ENCODE measurements at places on chromosomes 7 and 10.

GRCh38 chr7:66452165-66452564 lies 176.5 kb upstream of the KCTD7 start:
- no peak for DNase-seq

DNA sequence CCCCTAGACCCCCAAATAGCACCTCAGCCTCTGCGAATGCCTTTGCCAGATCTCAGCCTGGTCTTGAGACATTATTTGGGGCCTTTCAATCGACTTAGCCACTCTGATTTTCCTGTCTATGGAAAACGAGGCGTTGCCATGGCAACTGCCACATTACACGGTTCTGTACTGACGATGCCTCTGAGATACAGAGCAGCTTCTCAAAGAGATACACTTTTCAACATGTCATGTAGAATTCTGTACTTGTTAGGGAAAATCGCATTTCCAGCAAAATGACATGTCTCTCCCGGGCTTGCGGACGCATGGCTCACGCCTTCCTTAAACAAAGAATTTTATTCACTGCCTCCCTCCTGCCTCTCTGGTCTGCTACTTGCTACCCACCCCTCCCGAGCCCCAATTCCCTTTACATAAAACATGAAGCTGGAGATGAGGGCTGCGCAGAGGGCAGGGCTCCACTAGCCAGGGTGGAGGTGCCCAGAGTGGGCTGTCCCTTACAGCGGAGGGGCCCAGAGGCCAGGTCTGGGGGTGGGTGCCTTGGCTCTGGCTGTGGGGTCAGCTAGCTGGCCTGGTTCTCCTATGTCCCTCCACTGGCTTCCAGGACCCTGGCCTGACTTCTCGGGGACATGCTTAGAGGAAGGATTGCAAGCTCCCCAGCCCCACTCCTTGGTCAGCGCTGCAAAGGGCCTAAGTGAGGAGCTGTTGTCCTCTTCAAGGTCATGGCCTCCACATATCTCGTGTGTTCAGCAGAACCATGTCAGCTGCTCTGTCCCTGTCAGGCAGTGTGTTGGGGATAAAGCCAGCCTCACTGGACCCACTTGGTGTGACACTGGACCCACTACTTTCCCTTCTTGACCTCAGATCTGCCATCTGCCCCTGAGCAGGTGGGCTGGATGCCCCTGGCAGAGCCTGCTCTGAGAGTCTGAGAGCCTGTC lies 342.5 kb downstream of the RPS24 start:
- peak; percentile 68 for DNase-seq

DNA sequence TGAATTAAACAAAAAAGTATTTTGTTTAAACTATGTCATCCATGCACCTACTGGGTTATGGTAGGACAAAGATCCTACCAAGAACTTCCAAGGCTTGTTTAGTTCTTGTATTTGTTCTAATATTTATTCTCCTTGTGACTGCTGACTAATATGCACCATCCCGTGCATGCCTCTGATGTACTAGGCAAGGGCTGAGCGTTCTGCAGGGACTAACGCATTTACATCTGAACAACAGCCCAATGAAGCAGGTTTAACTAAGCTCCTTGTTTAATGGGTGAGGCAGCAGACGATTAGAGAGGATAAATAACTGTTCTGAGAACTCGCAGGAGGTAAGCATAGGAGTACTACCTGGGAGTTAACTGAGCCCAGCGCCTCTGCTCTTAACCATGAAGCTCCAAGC lies 64.9 kb downstream of the KIAA1549 start:
- no peak for DNase-seq

- no peak for DNase-seq
Measured at GRCh38 chr7:956031-956430, 1.6 kb upstream of the ADAP1 start.

DNA sequence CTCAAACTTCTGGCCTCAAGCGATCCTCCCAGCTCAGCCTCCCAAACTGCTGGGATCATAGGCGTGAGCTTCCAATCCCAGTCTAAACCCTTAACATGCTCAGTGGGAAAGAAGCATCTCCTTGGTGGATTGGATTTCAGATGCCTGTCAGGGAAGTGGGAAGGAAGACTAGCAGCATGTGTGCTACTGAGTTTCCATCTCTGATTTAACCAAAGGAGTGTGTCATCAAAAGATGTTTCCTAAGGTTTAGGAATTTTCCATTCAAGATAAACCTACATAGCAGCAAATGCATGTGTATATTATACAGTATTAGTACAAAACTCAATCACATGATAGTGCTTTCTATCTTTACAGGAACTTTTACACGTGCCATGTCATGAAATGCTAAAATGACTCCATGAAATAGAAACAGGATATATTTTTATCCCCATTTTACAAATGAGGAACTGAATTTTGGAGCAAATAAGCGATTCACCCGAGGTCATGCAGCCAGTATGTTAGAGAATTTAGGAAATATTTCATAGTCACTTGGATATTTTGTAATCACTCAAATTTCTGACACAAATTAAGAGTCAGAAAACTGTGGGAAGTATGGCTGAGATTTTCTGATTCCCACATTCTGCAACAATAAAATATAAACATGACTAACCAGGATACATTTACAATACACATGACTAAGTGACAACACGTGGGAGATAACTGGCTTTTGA lies 11.4 kb upstream of the TMEM26 start:
- no peak for DNase-seq

- no peak for DNase-seq
Measured at GRCh38 chr7:133109816-133110215, 27.9 kb upstream of the CHCHD3 start.

DNA sequence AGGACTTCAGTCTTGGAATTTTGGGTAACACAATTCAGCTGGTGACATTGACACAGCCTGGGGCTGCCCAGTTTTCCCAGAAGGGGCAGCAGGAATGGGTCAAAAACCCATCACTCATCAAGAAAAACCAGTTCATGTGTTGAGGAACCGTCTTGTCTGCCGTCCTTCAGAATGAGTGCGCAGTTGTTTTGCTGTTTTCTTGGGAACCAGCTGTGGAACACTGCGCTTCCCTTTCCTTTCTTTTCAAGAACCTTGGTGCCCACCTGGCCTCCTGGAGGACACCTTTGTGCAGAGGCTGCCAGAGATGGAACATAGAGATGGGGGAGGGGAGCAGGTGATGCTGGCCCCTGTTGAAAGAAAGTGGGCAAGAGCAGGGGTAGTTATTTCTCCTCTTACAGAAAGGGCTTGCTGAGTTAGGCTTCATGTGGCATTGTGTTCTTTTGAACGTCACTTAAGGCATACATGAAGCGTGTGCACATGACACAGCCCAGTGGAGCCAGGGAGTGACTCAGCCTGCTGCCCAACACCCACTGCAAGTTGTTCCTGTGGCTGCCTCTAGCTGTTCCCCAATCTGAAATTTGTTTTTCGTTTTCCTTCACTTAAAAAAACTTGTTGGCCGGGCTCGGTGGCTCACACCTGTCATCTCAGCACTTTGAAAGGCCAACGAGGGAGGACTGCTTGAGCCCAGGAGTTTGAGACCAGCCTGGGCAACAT lies 87.4 kb upstream of the TNS3 start:
- no peak for DNase-seq

GRCh38 chr7:55641811-55642210 lies 69.5 kb upstream of the VOPP1 start:
- DNase-seq = no peak

- DNase-seq = no peak
Measured at GRCh38 chr7:38890597-38890996, 18.4 kb downstream of the VPS41 start.

- DNase-seq = no peak
Measured at GRCh38 chr7:33805630-33806233, 99.6 kb upstream of the BMPER start.

GRCh38 chr7:95304990-95305389 lies 19.3 kb downstream of the PON1 start:
- no peak for DNase-seq

DNA sequence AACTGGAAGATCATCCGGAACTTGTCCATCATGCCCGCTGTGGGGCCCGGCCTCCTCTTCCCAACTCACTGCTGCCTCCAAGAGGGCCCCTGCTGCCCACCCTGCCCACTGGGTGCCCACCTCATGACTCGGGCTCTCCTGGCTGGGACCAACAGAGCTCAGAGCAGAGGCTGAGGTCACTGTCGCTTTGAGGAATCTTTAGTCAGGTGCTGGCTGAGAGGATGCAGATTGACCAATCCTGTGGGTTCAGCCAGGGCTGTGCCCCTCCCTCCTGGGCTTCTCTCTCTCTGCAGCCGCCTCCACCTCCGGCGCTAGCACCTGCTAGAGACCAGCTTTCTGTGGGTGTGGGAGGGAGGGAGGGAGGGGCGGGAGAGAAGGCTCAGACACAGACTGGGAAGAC lies at the start of gene CALHM1:
Gene CALHM1, minus strand, starts transcription at position 181 of the 400 bp plus-strand sequence. Its CDS starts 149 bp downstream, at position 32.
- no peak for DNase-seq

DNA sequence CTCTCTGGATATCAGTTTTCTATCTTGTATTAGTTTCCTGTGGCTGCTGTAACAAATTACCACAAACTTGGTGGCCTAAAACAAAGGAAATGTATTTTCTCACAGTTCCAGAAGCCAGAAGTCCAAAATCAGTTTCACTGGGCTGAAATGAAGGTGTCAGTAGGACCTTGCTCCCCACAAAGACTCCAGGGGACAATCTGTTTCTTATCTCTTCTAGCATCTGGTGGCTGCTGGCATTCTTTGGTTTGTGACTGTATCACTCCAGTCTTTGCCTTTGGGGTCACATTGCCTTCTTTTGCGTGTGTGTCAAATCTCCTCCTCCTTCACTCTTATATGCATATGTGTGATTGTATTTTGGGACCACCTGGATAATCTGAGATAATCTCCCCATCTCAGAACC lies 153.0 kb upstream of the PRPS1L1 start:
- no peak for DNase-seq

GRCh38 chr10:70956029-70956759 lies 67.8 kb upstream of the PCBD1 start:
- no peak for DNase-seq

GRCh38 chr7:151648429-151648828 lies 128.7 kb upstream of the RHEB start:
- no peak for DNase-seq

GRCh38 chr10:92627845-92628480 lies 35.0 kb downstream of the KIF11 start:
- DNase-seq = no peak

DNA sequence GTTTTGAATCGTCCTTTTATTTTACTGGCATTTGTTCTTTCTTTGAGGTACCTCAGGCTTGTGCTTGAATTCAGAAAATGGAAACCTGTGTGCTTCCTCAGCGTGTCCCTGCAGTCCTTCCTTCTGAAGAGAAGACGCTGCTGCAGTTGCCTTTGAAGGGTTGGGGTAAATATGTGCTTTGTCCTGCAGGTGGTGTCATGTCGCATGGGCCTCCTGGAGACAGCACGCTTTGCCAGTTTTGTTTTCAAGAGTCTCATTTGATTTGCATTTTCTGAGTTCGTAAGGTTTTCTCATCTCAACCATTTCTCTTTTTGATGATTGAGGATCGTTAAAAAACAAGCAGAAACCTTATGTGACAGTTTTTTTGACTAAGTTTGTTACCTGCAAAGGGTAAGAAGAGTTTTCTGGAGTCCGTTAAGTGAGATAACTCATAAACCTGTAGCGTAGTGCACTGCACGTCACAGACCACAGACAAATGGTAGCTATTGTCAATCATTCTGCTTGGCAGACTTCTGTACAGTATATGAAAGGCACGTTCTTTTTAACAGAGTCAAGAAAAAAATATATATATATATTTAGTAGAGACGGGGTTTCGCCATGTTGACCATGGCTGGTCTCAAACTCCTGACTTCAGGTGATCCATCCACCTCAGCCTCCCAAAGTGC lies 57.0 kb downstream of the CDC123 start:
- no peak for DNase-seq

- DNase-seq = no peak
Measured at GRCh38 chr7:145478541-145478940, 638.1 kb upstream of the CNTNAP2 start.

GRCh38 chr10:17033529-17034260 lies 95.9 kb downstream of the CUBN start:
- no peak for DNase-seq

DNA sequence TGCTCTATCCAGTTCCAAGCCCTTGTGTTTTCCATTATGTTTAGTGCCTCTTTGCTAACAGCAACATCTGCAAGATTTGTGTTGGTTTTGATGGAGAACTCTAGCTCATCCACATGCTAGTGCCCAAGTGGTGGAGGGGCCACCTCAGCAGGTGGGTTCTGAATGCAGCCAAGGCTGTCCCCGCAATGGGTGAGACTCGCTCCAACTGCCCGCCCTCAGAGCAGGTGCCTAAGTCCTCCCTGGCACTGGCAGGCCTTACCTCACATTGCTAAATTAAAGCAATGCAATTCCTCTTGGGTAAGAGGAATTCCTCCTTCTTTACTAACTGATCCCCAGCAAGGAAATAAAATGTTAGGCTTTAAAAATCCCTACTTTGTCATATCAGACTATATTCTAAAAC lies 146.8 kb downstream of the ADCY1 start:
- no peak for DNase-seq

- DNase-seq = no peak
Measured at GRCh38 chr10:67077376-67077775, 151.5 kb downstream of the LRRTM3 start.

Measured in caudate nucleus (tissue), 63 donors.